Ovary (tissue), 10 donors: ENCODE measurements at places on chromosomes 11 and 22. TPM values are rescaled to one million over a fixed set of nuclear protein-coding genes. Genes with fewer than 3 reads are reported as not detected.

DNA sequence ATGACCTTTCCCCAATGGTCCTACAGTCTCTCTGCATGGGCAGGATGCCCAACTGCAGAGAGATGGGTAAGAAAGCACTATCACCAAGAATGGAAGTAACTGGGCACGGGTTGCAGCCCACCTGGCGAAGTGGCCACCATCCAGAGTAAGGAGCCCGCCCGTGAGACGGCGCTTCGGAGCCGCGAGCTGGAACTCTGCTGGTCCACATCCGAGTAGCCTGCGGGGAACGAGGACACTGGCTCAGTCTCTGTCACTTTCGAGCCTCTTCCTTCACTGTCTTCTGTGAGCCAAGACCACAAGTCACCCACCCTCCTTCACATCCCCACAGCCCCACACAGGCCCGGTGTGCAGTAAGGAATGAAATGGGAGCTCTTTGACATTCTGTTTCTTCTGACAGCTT, 5.7 kb downstream of the SUN2 start:
- no peak for DNase-seq

GRCh38 chr11:78572394-78572793, 2.3 kb downstream of the NARS2 start:
- DNase-seq: no peak

- DNase-seq: no peak
Measured at GRCh38 chr22:41913040-41913719, 1.7 kb downstream of the SHISA8 start.

- DNase-seq: no peak
Measured at GRCh38 chr11:43693731-43694130, 13.2 kb downstream of the HSD17B12 start.

DNA sequence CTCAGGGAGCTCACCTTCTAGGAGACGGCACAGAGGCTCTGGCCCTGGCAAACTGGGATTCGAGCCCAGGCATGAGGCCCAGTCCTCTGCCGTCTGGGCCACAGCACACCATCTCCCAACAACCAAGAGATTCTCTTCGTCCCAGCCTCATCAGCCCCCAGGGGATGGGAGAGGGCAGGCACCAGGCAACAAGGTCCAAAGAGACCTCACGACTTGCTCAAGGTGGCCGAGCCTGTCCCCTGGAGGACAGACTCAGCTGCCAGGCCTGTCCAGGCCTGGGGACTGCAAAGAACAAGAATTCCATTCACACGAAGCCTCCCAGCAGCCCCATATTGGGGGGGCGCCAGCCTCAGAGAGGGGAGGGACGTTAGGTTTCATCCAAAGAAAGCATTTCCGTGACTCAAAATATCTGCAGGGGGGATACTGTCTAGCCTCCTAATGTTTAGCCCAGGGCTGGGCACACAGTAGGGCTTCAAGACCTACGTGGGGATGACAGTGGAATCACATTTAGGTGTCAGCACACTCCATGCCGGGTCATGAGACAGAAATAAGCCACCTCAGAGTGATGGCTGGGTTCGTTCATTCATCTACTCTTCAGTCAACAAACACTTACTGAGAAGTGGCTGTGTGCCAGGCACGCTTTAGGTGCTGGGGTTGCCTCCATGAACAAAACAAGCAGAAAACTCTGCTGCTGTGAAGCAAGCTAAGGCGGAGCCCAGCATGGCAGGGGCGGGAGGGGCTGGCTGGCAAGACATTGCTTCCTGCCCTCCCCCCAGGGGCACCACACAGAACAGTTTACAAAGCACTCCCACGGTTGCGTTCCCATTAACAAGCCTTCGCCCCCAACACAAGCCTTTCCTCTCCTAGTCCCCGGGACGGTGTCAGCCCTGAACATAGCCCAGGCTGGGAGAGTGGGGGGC, 1.2 kb downstream of the CARNS1 start:
- DNase-seq: no peak

- DNase-seq: no peak
Measured at GRCh38 chr22:48137640-48138039, 1375.2 kb downstream of the TBC1D22A start.

DNA sequence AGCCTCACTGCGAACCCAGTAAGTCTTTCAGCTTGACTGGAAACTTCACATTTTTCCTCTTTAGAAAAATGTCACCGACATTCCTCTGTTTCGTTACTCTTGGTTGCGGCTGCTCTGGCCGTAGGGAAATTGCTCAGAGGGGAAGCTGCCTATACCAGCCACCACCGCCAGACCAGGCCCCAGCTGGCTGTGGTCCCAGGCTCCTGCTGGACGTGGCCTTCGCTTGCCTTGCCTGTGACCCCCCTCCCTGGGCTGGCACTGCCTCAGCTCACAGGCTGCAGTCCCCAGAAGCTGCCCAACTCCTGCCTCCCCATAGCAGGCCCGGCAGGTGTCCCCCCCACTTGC, 197.8 kb downstream of the MN1 start:
- no peak for DNase-seq

DNA sequence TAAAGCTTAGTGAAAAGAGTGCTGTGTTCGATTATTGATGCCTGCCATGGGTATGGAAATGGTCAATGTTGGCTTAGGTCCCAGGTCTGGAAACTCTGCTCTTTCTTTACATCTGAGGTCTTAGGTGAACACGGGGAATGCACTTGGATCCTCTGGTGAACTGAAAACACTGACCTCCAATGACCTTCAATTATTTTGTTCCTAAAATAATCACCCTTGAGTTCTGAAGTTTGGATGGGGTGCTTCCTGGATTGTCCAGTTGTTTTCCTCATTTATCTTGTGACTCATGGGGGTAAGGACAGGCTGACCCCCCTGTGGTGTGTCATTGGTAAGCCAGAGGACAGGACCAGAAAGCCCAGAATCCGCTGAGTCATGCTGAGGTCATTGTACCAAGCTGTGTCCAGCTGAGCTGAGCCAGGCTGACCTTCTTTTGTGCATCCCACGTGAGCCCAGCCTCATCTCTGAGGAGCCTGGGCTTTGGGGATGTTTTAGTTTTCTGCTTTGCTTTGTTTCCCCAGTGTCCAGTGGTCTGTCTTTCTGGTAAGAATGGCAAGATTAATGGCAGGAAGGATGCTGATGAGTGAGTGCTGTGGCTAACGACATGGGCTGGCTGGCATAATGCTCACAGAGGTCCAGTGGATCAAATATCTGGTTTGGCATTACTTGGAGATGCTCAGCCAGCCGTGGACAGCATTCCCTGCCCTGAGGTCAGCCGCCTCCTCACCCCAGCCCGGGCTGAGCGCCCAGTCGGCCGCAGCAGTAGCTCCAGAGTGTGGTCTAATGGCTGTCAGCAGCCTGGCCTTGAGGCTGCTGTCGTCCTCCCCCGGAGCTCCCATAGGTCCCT, 35.6 kb downstream of the AMPD3 start:
- DNase-seq: peak; percentile 81

DNA sequence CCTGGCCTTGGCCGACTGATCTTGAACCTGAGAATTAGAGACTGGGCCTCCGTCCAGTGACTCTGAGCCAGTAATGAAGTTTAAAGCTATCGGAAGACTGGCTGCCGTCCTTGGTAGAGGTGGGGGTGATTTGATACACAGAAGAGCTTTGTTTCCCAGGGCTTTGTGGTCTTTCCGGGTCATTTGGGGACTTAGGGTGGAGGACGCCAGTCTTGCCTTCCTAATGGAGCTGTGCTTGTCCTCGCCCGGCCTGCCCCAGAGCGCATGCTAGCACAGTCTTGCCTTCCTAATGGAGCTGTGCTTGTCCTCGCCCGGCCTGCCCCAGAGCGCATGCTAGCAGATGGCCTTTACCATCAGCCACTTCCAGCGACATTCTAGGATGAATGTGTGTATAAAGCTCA, 65.8 kb downstream of the ST3GAL4 start:
- DNase-seq: peak; percentile 75

DNA sequence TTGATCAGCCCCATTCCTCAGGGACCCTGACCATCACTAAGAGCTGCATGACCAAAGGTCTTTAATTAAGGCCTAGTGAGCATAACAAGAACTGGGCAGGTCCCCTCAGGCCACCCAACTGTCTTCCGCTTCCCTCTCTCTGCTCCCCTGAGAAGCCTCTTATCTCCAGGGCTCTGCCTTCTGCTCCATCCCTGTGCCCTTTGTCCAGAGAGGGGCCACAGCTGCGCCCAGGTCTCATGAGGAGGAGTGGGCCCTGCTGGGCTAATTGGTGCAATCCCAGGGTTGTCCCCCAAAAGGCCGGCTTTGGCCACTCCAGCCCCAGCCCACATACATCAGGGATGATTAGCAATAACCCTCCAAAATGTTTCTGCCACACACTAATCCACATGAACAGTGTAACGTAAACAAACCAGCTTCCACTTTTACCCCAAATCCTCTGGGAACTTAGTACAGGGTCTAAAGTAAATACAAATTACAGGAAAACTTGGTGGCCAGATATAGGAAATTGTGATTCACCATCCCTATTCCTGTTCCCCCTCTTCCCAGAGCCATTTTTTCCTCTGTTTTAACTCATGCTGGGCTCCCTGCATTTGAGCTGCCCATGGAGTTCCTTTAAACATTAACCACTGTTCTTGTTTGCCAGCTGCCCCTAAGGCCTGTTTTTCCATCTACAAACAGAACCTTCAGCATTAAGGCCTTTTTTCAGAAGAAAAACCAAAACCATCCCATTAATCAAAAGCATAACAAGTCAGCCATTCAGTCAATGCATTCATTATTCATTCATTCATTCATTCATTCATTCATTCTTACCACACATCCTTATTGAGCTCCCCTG, 34.6 kb upstream of the CAVIN3 start:
- no peak for DNase-seq

GRCh38 chr11:118081241-118081958, 4.5 kb downstream of the TMPRSS4 start:
- DNase-seq: no peak

DNA sequence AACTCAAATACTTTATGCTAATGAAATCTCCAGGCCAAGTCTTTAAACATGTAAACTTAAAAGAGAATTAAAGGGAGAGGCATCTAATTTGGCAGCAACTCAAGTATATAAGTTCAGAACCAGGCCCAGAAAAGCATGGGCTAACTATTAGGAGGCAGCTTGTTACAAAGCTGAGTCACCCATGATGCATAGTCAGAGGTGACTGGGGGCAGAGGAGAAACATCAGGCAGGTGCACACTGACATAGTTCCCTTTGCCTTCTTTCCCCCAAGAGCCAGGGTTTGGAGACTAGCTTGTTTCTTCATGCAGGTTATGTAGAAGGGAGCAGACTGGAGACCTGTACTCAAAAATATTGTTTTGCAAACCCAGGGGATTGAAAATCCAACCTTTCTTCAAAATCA, 619.0 kb downstream of the SOX6 start:
- DNase-seq: no peak

GRCh38 chr11:68012044-68012842, 2.1 kb downstream of the ALDH3B1 start:
- DNase-seq: no peak

DNA sequence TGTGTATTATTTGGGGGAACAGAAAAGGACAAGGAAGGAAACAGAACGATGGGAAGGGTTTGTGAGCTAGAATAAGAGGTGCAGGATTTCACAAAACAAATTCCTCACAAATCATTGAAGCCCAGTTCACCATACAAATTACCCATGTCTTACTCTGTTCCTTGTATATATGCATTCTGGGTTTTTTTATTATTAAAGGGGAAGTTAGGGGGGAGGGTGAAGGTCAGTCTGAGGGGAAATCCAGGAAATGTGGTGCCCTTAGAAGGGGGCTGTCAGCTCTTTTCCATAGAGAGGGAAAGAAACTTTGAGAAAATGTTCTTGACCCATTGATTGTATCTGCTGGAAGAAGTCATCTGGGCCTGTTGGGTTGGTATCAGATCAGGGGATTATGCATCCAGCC, 90.8 kb downstream of the RNF169 start:
- DNase-seq: no peak

DNA sequence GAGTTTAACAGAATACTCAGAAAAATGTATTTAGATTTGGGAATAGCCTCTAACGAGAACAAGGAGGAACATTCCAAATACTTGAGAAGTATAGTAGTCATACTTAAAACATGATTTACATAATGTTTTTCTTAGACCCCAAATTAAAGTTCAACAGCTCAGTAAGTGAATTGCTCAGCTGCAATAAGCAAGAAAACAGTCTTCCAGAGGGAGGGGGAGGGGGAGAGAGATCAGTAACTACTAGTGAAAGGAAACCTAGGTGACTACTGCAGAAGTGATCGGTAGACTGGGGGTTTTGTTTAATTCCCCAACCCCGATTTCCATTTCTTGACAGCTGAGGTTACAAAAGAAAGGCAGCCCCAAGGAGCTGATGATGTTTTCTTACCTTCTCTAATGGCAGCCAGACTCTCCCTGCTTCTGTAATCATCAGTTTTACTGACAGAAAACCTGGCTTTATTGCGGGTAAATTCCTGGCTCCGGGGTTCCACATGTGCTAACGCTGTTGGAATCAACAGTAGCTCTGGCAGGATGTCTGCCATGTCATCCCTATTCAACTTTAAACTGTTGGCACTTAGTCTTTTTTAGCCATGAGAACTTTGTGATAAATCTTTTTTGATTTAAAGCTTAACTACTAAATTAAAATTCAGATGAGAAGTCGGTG, 82.4 kb upstream of the BIRC3 start:
- DNase-seq: no peak

GRCh38 chr11:27319072-27319471, 43.9 kb downstream of the CCDC34 start:
- no peak for DNase-seq

GRCh38 chr11:110587972-110588371, 124.3 kb downstream of the ARHGAP20 start:
- no peak for DNase-seq

The MRGPRF gene
- 40.7 TPM for polyA plus RNA-seq

The DUSP8 gene
- 0.59 TPM for polyA plus RNA-seq

The PKDREJ gene
- polyA plus RNA-seq: 0.12 TPM

The UPB1 gene
- 0.69 TPM for polyA plus RNA-seq

The MRGPRX3 gene
- not detected for polyA plus RNA-seq

The NXPE2 gene
- polyA plus RNA-seq: 0.10 TPM

The APOL5 gene
- not detected for polyA plus RNA-seq
